ENCODE measurements at places on chromosomes 12 and 14. TPM values are rescaled to one million over a fixed set of nuclear protein-coding genes. Genes with fewer than 3 reads are reported as not detected.

GRCh38 chr12:16076557-16076956 lies 165.4 kb downstream of the DERA start:
- peak; percentile 24 for DNase-seq

ANKRD9 gene
- 37.5 TPM for total RNA-seq

DNA sequence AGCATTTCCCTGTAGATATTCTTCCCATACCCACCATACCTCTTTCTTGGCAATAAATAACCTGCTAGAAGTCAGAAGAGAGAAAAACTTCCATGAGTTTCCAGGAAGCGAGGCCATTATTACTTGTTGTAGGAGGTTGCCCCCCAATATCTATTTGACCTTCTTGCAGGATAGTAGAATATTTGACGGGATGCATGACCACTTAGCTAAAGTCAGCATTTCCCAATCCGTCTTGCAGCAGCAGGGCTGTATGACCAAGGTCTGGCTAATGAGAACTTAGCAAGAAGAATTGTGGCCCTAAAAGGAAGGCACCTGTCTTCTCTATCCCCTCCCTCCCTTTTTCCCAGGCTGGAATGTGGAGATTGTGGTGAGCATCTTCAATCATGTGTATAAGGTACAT lies 51.5 kb downstream of the NINJ2 start:
- DNase-seq: no peak

- no peak for DNase-seq
These were observed 1104.3 kb downstream of the BCL11B start for GRCh38 chr14:98167705-98168104.

TTC7B gene
- total RNA-seq: 50.9 TPM

GRCh38 chr12:120110550-120111501 lies 5.7 kb downstream of the RAB35 start:
- DNase-seq: no peak

SLC35F4 gene
- total RNA-seq: not detected

DNA sequence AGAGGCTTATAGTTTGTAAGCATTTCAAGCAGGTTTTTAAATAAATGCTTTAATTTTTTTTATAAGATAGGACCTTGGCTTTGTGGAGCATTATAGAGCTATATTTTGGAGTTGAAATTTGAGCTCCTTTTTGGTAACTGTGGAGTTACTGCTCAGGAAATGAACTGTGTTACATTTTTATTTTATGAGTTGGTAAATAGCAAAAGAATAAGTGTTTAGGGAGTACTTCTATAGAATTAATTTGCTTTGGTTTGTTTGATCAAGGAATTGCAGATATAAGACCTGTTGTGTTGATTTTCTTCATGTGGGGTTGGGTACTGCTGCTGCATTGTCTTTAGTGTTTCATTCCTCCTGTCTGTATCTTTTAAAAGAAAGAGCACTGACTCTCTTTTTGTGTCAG lies 3.5 kb downstream of the ATP2A2 start:
- DNase-seq: no peak

- DNase-seq: no peak
These were observed 1.7 kb upstream of the RAD52 start for GRCh38 chr12:951176-951575.

- DNase-seq: no peak
These were observed 26.5 kb downstream of the TMEM229B start for GRCh38 chr14:67461996-67462395.

TCL1A gene
- total RNA-seq: not detected

DNA sequence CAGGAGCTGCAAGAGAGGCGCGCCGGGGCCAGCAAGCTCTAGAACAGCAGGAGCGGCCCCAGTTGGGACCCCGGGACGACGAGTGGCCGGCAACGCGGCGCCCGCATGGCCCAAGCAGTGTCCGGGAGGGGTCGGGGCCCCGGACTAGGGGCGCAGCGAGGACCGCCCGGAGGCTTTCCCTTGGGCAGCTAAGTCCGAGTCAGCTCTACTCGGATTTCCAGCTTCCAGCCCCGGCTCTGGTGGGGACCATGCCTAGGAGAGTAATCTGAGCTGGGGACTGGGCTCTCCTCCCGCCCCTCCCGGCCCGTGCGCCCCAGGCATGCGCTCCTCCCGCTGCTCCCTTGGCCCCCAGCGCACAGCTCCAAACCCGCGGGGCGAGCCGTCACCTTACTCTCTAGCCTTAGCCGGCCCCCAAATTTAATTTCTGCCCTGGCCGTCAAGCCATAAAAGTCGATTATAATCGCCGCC lies 41.6 kb upstream of the CAPRIN2 start:
- peak; percentile 73 for DNase-seq

DNA sequence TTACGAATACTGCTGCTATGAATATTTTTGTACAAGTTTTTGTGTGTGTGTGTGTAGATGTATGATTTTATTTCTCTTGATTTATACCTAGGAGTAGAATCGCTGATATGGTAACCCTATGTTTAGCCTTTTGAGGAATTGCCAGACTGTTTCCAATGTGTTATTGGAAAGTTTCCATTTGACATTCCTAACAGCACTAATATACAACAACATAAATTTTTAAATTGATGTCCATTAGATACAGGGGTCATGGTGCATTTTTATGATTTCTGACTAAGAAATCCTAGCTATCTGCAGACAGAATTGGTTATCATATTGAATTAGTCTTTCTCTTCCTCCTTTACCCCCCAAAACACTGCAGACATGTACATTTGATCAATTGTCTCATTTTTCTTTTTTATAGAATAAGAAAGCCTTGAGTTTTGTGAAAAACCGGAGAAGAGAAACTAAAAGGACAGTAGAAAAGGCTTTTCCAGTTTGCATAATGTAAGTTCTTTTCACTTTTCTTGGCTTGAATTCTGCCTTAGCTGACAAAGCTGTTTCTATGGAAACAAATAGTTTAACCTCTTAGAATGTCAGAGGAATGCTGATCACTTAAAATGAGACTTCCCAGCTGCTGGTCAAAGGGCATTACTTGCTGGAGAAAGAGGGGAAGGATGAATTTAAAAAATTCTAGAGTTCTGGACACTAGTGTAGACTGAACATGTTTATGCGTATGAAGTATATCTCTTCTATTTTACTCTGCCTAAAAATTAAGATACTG lies 28.2 kb downstream of the PALS1 start:
- DNase-seq: peak; percentile 87

- no peak for DNase-seq
These were observed 530 bp downstream of the ARL1 start for GRCh38 chr12:101407049-101407435.

TEX52 gene
- total RNA-seq: not detected

DNA sequence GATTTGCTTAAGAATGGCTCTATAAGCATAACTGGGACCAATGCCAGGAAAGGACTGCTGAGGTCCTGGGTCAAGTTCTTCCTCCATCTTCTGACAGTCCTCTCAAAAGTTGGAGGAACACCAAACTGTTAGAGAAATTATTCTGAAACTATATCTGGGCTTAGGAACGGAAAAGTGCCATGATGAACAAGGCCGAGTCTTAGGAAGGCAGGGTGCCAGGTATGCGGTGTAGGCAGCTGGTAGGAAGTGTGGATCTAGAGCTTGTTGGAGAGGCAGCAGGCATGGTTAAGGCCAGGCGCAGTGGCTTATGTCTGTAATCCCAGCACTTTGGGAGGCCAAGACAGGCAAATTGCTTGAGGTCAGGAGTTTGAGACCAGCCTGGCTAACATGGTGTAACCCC lies 7.7 kb downstream of the GNPTAB start:
- no peak for DNase-seq

Data from fibroblast of the aortic adventitia (primary cell).